ENCODE measurements at places on chromosomes 5 and 9. TPM values are rescaled to one million over a fixed set of nuclear protein-coding genes. Genes with fewer than 3 reads are reported as not detected.

Gene SHISAL2B
- not detected for total RNA-seq

Gene TMEM161B
- total RNA-seq, result 11.6 TPM

Gene INSYN2B
- total RNA-seq, result 5.6 TPM

Gene TLR4
- not detected for total RNA-seq

Gene CER1
- total RNA-seq, result not detected

Gene ACTBL2
- 0.04 TPM for total RNA-seq

Gene CACFD1
- total RNA-seq, result 5.3 TPM

Gene SLC45A2
- not detected for total RNA-seq

Gene RNF183
- not detected for total RNA-seq

Gene TMC1
- not detected for total RNA-seq
